ENCODE measurements at places on chromosomes 5 and 9. TPM values are rescaled to one million over a fixed set of nuclear protein-coding genes. Genes with fewer than 3 reads are reported as not detected.
A peak's percentile ranks its signal among the peaks of the same experiment; 100 is the strongest.

Gene CAMK2A
- total RNA-seq: not detected

Gene KIF12
- not detected for total RNA-seq

Gene CLIC3
- total RNA-seq: not detected

Gene BHMT2
- total RNA-seq: not detected

Gene SLC25A48
- total RNA-seq: not detected

Gene GDNF
- 0.38 TPM for total RNA-seq

Gene GLRA1
- total RNA-seq: not detected

Gene KLF4
- 1.0 TPM for total RNA-seq

Gene ECM2
- total RNA-seq: not detected

Gene CARD9
- 9.2 TPM for total RNA-seq

Gene TNFAIP8
- 193 TPM for total RNA-seq

Gene PCDHA1
- total RNA-seq: not detected

Gene MUSK
- total RNA-seq: not detected

Gene GPX3
- not detected for total RNA-seq

DNA sequence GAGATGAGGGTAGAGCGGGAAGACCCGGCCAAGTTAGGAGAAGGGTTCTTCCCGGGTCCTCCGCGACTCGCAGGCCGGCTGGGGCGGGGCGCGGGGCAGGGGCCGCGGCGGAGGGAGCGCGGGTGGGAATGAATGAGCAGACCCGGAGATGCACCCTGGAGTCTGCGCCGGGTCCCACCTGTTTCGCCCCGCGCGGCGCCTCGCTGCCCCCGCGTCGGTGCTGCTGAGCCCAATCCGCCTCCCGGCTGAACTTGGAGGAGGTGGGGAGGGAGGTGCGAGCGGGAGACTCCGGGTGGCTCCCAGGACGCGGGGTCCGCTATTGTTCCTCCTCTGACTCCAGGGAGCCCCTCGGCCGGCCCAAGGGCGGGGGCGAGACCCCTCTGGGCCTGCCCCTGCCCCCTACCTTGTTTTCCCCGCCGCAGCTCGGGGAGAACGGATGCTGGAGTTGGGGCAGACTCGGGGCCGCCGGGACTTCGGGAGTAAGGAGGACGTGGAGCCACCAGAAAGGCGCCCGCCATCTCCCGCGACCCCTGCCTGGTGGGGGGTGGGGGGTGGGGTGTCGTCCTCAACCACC is 659 bp downstream of the RAI14 start:
- peaks cover 15% of the 10 kb centered on the region for H3K4me1 ChIP-seq
- peak overlapping the region; percentile 69 for H3K4me3 ChIP-seq
- DNase-seq: peak; percentile 59
- no peaks in the 10 kb centered on the region for H3K36me3 ChIP-seq

DNA sequence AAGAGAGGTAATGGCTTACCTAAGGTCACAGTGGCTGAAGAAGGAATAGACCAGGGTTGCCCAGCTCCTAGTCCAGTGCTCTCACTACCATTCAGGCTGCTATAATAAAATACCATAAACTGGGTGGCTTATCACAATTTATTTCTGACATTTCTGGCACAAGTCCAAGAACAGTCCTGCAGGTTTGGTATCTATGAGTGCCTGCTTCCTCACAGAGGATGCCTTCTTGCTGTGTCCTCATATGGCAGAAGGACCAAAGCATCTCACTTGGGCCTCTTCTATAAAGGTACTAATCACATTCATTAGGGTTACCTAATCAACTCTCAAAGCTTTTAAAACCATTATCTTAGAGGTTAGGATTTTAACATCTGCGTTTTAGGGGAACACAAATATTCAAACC is 17.2 kb downstream of the STARD4 start:
- DNase-seq: no peak
- H3K4me3 ChIP-seq: no peak overlapping the region
- H3K4me1 ChIP-seq: peaks cover 31% of the 10 kb centered on the region
- H3K36me3 ChIP-seq: peaks cover 59% of the 10 kb centered on the region
- peak overlapping the region; percentile 25 for H3K27ac ChIP-seq
- no peaks in the 10 kb centered on the region for H3K27me3 ChIP-seq

GRCh38 chr5:139651853-139652787 is 4.0 kb downstream of the CXXC5 start:
- H3K4me1 ChIP-seq: peaks cover 31% of the 10 kb centered on the region
- DNase-seq: peak; percentile 88
- peaks cover 47% of the 10 kb centered on the region for H3K27me3 ChIP-seq
- no peak overlapping the region for H3K27ac ChIP-seq
- no peak overlapping the region for H3K4me3 ChIP-seq
- no peaks in the 10 kb centered on the region for H3K36me3 ChIP-seq

DNA sequence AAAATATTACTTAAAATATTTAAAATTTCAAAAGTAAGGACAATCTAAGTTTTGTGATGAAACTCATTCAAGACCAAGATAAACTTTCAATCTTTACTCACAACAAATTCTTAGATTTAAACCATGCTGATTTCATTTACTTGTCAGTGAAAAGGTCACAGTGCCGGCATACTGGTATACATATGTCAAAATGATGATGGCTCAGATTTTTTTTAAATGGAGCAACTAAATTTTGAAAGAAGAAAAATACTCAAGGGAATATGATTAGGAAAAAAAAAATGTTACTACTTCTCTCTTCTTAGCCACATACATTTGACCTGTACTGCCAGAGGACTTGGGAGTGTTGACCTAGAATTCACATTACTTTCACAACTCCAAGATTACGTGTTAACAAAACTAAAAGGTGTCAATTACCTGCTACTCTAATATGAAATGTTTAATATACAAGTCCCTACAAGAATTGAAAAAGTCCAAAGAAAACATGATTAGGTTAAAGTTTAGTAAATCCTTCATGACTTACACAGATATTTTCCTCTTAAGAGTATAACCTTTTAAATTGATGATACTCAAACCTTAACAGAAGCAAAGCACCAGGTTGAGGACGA is 4.6 kb downstream of the EFNA5 start:
- H3K27me3 ChIP-seq: peaks cover 43% of the 10 kb centered on the region
- no peak overlapping the region for H3K4me3 ChIP-seq
- no peak overlapping the region for H3K27ac ChIP-seq
- H3K36me3 ChIP-seq: no peaks in the 10 kb centered on the region
- no peak for DNase-seq

DNA sequence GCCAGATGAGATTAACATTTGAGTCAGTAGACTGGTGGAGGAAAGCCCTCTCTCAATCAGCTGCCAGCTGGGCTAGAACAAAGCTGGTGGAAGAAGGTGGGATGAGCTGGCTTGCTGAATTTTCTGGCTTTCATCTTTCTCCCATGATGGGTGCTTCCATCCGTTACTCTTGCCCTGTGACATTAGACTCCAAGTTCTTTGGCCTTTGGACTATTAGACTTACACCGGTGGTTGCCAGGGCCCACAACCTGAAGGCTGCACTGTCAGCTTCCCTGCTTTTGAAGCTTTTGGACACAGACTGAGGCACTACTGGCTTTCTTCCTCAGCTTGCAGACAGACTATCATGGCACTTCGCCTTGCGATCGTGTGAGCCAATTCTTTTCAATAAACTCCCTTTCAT is 642.7 kb downstream of the TAF11L14 start:
- no peak overlapping the region for H3K27ac ChIP-seq
- H3K27me3 ChIP-seq: no peaks in the 10 kb centered on the region
- no peaks in the 10 kb centered on the region for H3K36me3 ChIP-seq
- H3K4me3 ChIP-seq: no peak overlapping the region
- H3K4me1 ChIP-seq: no peaks in the 10 kb centered on the region

DNA sequence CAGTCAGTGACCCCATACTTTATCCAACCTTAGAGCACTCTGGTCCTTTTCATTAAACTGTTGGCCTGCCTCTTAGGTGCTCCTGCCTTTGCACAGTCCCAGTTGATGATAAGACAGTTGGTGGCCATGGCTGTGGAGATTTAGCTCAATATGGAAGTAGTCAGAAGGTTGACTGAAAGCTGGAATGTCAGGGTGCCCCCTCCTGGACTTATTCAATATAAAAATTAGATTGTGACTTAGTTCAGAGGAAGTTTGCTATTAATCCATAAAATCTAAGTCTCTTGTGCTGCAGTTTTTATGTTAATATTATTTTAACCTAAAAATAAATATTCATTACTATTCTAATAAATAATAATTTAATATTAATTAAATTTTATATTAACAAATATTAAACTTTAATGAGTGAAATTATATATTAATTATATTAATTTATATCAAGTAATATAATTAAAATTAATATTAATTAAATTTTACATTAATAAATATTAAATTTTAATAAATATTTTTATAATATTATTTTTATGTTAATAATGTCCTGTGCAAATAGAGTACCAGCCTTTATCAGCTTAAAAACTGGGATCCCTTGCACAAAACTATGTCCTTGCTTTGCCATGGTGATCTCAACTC is 77.7 kb upstream of the ADAMTSL1 start:
- H3K27ac ChIP-seq: no peak overlapping the region
- H3K4me1 ChIP-seq: no peaks in the 10 kb centered on the region
- H3K27me3 ChIP-seq: no peaks in the 10 kb centered on the region
- H3K4me3 ChIP-seq: no peak overlapping the region

- H3K4me3 ChIP-seq: no peak overlapping the region
- no peak for DNase-seq
- H3K36me3 ChIP-seq: no peaks in the 10 kb centered on the region
- H3K27ac ChIP-seq: no peak overlapping the region
- no peaks in the 10 kb centered on the region for H3K4me1 ChIP-seq
Observed at GRCh38 chr5:123690821-123691220, 178.8 kb downstream of the CSNK1G3 start.

DNA sequence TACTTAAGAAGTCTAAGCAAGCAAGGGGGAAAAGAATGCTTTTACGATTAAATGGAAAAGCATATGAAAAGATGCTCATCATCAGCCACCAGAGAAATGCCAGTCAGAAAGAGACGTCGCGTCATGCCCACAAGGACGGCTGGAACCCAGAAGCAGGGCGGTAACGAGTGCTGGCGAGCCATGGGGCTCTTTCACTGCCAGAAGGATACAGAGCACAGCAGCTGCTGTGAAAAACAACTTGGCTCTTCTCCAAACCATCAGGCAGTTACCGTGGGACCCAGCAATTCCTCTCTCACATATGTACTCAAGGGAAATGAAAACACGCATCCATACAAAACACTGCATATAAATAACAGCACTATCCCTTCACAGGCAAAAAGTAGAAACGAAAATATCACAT is 95.5 kb downstream of the CAMSAP1 start:
- no peak overlapping the region for H3K27ac ChIP-seq
- H3K4me3 ChIP-seq: no peak overlapping the region
- peaks cover 27% of the 10 kb centered on the region for H3K36me3 ChIP-seq

DNA sequence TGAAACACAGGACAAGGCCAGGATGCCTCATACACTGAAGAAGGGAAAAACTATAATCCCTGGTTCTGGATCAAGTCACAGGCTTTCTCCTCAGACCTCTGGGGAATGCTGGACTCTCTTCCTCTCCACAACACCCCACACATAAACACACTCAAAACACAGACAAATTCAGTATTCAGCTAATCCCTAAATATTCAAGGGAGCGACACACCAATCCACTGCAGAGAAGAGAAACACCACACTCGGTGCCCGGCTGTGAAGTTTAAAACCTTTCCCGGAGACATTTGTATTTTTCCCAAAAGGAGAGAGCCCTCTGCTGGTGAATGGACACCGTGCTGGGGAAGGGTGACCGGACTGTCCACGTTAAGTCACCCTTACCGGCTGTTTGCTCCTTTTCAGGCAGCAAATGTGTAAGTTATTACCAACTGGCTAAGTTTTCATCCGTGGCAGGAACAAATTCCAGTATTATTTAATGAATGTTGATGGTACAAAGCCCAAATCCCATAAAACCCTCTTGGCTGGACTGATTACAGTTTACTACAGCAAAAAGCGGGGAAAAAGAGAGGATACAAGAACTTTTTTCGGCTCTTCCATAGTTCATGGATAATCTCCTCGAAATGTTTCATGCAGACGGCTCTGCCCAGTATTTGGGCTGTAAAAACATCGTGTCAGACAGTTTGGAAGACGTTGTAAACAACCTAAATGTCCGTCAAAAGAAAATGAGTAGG is 130.9 kb upstream of the SLC30A5 start:
- peaks cover 3% of the 10 kb centered on the region for H3K4me1 ChIP-seq
- no peak overlapping the region for H3K27ac ChIP-seq
- H3K36me3 ChIP-seq: no peaks in the 10 kb centered on the region
- peak; percentile 66 for DNase-seq
- H3K4me3 ChIP-seq: no peak overlapping the region

DNA sequence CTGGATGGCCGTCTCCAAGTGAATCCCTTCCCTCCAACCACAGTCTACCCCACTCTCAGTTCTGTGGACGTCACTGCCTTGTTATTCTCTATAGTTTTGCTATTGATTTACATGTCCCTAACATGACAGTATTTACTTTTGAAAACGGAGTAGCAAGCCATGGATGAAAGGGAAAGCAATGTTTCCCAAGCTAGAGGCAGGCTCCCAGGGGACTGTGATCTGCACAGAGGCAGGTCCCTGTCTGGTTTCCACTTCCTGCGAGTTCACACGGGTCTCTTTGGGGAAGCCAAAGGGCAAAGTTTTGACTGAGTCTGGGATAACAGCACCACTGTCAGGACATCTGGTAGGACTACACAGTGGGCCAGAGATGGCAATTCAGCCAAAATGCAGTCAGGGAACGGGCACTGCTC is 12.7 kb downstream of the C9orf153 start:
- peaks cover 1% of the 10 kb centered on the region for H3K36me3 ChIP-seq
- no peak overlapping the region for H3K4me3 ChIP-seq
- no peaks in the 10 kb centered on the region for H3K27me3 ChIP-seq

DNA sequence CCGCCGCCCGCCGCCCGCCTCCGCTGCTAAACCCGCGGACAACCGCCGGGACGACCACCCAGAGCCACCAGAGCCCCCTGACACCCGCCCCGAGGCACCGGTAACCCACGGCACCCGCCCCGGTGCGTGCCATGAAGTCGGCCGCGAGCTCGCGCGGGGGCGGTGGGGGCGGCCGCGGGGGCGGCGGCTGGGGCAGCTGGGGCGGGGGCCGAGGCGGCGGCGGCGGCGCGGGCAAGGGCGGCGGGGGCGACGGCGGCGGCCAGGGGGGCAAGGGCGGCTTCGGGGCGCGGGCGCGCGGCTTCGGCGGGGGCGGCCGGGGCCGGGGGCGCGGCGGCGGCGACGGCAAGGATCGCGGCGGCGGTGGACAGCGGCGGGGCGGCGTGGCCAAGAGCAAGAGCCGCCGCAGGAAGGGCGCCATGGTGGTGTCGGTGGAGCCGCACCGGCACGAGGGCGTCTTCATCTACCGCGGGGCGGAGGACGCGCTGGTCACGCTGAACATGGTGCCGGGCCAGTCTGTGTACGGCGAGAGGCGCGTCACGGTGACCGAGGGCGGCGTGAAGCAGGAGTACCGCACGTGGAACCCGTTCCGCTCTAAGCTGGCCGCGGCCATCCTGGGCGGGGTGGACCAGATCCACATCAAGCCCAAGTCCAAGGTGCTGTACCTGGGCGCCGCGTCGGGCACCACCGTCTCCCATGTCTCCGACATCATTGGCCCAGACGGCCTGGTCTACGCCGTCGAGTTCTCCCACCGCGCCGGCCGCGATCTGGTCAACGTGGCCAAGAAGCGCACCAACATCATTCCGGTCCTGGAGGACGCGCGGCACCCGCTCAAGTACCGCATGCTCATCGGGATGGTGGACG is 499 bp downstream of the FBLL1 start:
- H3K27me3 ChIP-seq: peaks cover 26% of the 10 kb centered on the region
- no peak overlapping the region for H3K27ac ChIP-seq
- peak overlapping the region; percentile 30 for H3K4me3 ChIP-seq
- peaks cover 9% of the 10 kb centered on the region for H3K36me3 ChIP-seq
- peaks cover 6% of the 10 kb centered on the region for H3K4me1 ChIP-seq

GRCh38 chr9:10806868-10807267 is 194.1 kb upstream of the PTPRD start:
- H3K27me3 ChIP-seq: no peaks in the 10 kb centered on the region
- no peaks in the 10 kb centered on the region for H3K4me1 ChIP-seq
- H3K4me3 ChIP-seq: no peak overlapping the region
- H3K36me3 ChIP-seq: no peaks in the 10 kb centered on the region
- no peak for DNase-seq
